ENCODE measurements at places on chromosomes 7 and 10.

DNA sequence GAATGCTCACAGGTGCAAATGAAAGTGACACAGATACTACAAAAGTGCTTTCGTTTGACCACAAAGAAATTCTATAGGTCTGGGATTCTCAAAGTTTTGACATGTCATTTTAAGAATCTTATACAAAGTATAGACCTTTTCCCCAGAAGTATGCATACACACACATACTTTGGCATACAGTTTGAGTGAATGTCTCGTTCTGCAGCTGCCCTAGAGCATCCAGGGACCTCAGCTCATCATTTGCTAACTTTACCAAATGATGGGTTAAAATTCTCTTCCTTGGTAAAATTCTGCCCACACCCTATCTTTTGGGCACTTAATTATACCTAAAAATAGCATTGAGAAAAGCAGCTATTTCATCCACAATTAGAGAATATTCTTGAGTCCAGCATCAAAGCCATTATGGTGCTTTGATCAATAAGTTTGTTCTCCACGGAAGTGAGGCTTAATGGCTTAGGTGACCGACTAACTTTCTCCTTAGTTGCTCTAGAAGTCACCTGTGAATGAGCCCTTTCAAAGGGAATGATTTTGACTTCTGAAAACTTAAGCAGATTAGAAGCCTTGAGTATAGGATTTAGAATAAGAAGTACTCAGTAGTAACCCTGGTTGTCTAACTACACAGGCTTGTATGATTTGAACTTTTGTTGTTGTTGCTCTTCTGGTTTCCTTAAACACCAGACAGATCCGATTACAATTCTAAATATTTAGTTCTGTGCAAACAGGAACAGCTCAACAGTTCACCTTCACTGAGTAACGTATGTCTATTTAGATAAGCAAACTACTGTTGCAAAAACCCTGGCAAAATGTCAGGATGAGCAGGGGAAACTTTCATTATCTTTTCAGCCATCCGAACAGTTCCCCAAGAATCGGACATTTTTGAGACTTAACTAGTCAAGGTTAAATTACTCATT is 70.6 kb downstream of the CNNM2 start:
- no peak for DNase-seq

GRCh38 chr7:35268953-35269352 is 15.1 kb upstream of the TBX20 start:
- DNase-seq: no peak

DNA sequence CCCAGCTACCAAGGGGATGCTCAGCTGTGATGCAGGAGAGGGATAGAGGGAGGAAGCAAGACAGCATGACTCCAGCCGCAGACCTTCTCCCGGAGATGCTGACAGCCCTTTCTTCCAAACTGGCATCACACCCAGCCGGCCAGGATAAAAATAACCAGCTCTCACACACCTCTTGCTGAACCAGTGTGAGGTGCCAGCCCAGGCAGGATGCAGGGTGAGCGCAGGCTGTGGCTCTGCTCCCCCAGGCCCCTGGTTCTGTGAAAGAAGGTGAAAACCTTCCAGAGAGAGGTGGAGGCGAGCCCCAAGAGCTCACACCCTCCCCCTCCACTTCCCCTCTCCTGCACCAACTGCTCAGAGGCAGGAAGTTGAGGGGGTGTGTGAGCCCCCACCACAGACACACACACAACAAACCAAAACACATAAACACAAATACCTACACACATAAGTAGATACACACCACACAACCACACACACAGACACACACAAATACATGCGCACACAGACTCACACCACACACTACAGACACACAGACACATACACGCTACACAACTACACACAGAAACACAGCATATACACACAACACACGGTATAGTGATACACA is 4.0 kb downstream of the GPR15LG start:
- DNase-seq: no peak

- no peak for DNase-seq
Observed at GRCh38 chr7:73340514-73340913, 12.6 kb downstream of the FKBP6 start.

- DNase-seq: no peak
Observed at GRCh38 chr10:7861509-7862120, 43.3 kb downstream of the TAF3 start.

GRCh38 chr7:22269963-22270362 is 87.0 kb downstream of the RAPGEF5 start:
- no peak for DNase-seq

DNA sequence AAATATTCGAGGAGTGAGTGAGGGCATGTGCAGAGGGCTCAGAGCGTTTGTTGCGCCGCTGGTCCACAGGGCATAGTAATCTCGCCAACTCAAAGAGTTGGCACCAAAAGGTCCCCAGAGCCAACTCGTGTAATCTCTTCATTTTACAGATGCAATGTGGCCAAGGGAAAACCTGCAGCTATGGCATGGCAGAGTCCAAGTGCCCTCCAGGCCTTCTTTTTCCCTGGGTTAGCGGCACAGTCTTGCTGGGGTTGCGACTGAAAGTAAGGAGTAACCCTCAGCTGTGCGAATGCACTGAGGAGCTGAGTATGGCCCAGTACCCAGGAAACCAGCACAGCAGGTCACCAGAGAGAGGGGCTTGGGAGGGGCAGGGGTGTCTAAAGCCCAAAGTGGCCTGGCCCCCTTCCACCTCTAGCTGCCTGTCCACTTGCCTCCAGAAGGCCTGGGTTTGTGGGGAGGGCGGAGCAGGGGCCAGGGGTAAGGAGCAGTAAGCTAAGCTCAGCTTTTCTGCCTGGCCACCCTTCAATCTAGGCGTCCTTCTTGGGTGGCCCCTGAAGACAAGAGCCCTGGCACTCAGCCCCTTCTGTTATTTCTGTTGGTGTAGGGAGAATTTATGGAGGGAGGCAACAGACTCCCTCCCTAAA is 3.3 kb upstream of the GAD2 start:
- DNase-seq: no peak

- DNase-seq: no peak
Observed at GRCh38 chr10:122845783-122846332, at the start of gene CUZD1. Gene CUZD1 (minus strand): TSS chr10:122845857. CDS start chr10:122845843, 14 bp downstream.

DNA sequence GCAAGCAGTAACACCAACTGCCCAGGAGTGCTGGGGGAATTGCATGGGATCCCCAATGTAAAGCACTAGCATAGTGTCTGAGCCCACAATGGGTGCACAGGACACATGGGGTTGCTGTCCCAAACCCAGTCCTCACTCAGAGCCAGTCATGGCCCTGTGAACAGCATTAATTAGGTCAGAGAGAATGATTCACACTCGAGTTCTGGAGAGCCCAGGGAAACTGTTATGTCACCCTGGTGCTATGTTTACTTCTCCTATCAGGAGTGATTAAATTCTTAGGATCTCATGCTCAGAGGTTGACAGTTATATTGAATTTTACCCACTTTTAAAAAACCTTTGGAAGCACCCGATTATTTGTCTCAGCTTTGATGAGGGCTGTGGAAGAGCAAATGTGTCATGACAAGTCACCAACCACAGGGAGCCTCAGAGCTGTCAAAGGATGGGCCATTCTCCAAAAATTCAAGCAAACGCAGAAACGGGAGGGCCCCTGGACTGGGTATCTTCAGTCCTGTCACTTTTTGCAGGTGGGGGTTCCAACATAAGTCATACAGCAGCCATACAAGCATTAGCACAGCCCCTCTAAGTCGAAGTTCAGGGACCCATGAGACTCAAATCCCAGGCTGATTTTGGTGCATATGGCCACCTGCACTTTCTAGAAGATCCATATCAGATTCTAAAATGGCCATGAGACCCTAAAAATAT is 1.3 kb upstream of the RASSF4 start:
- DNase-seq: no peak

All from lung (tissue), 17 donors.